GM03348 (cell line): ENCODE measurements at places on chromosomes 13 and 19.

- no peak for DNase-seq
These were observed 717 bp upstream of the C13orf46 start for GRCh38 chr13:113974304-113975281.

DNA sequence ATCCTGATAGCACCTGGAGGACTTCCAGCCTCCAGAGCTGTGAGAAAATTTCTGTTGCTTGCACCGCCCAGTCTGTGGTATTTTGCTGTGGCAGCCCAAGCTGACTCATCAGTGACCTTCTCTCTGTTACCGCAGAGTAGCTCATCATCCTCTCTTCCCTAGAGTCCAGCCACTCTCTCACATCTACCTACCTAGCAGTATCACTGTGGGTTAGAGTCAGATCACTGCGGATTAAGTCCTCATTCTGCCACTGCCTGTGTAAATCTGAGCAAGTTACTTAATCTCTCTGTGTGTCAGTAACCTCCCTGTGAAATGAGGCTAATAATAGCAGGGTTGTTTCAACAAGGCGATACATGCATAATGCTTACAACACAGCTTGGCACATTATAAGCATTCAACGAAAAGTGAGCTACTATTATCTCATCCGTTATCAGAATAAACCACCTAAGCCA, 40.3 kb upstream of the USPL1 start:
- DNase-seq, result peak; percentile 84

- DNase-seq, result no peak
These were observed 621 bp downstream of the NOVA2 start for GRCh38 chr19:45972947-45973540.

- DNase-seq, result no peak
These were observed 4.2 kb downstream of the DMPK start for GRCh38 chr19:45778010-45778661.

DNA sequence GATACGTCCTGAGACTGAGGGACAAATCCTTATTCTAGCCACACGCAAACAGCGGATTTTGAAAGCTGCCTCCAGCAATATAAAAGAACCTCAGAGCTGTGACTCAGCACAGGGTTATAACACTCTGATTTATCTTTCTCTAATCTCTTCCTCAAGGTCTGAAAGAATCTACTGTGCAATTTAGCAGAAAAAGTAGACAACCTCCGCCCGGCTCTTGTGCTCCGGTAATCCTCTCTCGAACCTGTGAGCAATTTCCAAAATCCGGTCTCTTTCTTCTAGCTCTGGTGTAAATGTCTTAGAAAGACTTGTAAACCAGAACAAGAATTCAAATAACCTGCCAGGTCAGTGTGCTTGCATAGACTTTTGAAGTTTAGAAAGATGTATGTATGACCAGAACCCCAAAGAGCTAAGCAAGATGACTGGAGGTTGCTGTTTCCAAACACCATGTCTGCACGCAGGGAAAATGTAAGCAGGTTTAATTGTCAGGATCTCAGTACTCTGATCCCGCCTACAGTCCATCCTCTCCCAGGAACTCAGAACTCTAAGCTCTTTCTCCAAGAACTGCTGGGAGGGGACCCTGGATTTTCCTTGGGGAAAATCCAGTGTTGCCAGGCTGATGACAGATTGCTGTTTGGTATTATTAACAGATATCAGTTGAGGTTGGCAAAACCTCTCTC, 338.1 kb downstream of the RFC3 start:
- DNase-seq, result peak; percentile 14

- DNase-seq, result no peak
These were observed 3.0 kb upstream of the NCCRP1 start for GRCh38 chr19:39193803-39194202.

DNA sequence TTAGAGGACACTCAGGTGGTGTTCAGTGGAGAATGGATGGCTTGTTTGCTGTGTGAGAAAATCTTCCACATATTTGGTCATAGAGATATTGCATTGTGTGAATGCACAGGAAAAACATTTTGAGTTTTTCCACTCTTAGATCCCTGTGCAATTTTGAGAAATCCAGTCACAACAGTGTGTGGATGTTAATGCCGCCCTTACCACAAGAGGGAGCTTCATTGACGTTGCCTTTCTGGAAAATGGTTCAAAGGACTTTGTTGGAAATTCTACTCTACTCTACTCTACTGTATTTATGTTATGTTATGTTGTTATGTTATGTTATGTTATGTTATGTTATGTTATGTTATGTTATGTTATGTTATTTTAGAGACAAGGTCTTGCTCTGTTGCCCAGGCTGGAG, 13.4 kb downstream of the ZNF20 start:
- peak; percentile 50 for DNase-seq

DNA sequence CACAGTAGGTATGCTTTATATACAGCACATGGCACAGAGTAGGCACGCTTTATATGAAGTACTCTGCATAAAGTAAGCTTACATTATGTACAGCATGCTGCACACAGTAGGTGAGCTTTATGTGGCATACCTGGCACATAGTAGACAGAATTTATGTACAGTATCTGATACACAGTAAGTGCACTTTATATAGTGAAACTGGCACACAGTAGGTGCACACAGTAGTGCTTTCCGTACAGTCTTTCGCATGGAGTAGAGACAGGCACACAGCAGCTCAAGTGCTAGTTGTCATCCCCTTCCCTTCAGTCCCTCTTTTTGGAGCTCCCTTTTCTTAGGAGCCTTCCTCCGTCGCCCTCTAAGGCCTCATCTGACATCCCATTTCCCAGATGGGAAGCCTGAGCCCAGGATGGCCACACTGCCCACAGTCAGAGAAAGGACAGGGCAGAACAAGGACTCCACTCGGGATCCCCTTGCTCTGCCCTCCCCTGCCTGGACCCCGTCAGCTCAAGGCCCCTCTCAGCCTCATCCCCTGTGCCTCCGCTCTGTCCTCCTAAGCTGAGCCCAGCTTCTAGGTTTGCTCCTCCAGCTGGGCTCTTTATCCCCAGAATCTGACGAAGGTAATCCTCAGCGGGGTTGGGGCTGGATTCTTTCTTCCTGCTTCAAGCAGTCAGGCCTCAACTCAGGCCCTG, 852 bp upstream of the CYP4F12 start:
- no peak for DNase-seq

DNA sequence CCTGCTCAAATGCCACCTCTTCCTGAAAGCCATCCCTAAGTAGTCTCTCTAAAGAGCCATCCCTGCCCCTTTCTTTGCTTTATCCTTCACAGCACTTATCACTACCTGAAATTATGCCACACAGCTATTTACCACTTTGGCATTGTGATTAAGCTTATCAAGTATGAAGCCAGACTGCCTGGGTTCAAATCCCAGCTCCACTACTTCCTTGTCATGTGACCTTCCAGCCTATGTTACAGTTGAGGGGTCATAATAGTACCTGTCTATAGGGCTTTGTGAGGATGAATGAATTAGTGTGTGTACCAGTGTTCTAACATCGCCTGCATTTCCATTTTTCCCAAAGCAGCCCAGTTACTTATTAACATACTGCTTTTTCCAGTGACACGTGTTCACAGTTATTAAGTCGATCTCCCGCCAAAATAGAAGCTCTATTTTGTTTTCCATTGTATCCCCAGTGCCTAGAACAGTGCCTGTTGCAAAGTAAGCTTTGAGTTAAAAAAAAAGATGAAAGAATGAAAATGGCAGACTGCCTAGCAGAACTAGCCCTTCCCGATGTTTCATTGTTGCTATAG, 32.8 kb downstream of the ZSWIM9 start:
- DNase-seq, result no peak

GRCh38 chr13:39672378-39673132, 17.1 kb downstream of the COG6 start:
- DNase-seq, result no peak

GRCh38 chr19:4172861-4173473, 9.4 kb downstream of the SIRT6 start:
- peak; percentile 84 for DNase-seq

GRCh38 chr13:110713642-110713952, at the start of gene ING1:
Gene ING1 (plus strand): TSS chr13:110713700. CDS start chr13:110714150, 450 bp downstream.
- no peak for DNase-seq

DNA sequence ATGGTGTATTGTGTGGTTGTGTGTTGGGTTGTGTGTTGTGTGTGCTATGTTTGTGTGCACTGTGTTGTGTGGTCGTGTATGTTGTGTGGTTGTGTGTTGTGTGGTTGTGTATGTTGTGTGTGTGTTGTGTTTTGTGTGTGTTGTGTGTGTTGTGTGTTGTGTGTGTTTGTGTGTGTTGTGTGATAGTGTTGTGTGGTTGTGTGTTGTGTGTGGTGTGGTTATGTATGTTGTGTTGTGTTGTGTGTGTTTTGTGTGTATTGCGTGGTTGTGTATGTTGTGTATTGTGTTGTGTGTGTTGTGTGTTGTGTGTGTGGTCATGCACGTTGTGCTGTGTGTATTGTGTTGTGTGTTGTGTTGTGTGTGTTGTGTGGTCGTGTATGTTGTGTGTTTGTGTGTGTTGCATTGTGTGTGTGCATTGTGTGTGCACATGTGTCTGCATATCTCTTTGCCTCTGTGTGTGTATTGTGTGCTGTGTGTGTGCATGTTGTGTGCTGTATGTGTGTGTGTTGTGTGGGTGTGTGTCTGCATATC, 2.9 kb downstream of the C3 start:
- DNase-seq, result no peak

GRCh38 chr19:8451885-8452284, 7.1 kb downstream of the HNRNPM start:
- peak; percentile 58 for DNase-seq

- DNase-seq, result no peak
These were observed 309 bp upstream of the SLITRK1 start for GRCh38 chr13:83882606-83882959.

DNA sequence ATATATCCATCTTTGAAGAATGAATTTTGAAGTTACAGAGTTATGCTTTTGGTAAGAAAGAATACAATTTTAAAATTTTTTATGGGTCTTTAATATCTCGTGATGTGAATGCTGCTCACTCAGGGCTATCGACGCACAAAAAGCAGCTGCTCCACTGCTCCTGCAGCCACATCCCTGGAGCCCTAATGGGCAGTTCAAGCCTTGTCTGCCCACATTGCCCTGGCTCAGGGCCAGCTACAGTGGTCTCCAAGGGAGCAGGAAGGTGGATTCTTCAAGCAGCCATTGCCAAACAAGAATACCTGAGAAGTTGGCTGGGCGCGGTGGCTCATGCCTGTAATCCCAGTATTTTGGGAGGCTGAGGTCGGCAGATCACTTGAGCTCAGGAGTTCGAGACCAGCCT, 85.8 kb downstream of the IPO5 start:
- DNase-seq, result no peak

DNA sequence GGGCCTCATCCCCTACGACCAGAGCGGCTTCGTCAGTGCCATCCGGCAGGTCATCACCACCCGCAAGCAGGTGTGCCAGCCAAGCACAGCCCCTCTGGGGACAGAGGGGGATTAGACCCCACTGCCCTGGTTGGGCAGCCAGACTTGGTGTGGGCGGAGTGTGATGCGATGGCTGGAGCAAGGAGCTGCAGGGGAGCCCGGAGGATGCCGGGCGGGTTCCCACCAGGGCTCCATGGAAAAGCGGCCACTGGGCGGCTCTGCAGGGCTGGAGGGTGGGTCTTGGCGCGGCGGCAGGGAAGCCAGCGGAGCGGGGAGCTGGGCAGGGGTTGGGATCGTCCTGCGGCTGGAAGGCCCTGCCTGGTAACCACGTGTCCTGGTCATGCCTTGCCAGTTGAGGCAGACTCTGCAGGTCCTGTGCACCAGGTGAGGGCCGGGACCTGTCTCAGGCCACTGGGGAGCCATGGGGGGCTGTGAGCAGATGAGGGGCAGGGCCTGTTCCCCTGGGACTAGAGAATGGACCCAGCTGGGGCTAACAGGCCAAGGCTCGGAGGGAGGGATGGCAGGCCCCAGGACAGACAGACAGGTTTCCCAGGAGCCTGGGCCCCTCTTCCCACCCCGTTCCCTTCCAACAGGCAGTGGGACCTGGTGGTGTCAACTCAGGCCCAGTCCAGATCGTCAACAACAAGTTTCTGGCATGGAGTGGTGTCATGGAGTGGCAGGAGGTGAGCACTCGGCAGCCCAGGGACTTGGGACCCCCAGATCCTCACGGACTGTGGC, 6.3 kb downstream of the PTOV1 start:
- DNase-seq, result no peak

GRCh38 chr13:31199849-31200636, at the start of gene B3GLCT:
Gene B3GLCT (plus strand): TSS chr13:31199975. CDS start chr13:31200085, 110 bp downstream.
- peak; percentile 97 for DNase-seq

DNA sequence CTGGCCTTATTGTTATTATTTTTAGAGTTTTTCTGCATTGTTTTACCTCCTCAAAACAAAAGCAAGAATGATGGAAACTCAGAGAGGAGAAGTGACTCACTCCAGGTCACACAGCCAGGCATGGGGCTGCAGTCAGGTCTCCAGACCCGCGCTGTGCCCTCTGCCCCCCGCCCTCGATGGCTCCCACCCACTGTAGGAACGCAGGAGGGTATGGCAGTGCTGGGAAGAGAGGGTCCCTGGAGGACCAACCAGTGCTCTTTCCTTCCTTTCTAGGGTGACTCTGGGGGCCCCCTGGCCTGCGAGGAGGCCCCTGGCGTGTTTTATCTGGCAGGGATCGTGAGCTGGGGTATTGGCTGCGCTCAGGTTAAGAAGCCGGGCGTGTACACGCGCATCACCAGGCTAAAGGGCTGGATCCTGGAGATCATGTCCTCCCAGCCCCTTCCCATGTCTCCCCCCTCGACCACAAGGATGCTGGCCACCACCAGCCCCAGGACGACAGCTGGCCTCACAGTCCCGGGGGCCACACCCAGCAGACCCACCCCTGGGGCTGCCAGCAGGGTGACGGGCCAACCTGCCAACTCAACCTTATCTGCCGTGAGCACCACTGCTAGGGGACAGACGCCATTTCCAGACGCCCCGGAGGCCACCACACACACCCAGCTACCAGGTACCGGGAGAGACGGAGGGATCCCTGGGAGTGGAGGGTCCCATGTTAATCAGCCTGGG, 5.6 kb downstream of the TIMM13 start:
- no peak for DNase-seq

DNA sequence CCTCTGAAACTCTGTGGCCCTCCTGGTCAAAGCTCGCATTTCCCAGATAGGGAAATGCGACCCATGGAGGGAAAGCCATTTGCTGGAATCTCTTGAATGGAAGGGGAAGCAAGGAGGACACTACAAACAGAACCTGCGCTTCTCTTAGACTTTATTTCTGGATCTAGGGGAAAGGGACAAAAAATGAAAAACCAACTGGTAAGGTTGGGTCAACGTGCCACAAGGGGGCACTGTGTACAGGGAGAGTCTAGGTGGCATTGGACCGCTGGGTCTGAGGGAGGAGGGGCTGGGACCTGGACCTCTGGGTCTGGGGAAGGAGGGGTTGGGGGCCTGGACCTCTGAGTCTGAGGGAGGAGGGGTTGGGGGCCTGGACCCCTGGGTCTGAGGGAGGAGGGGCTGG, 5.0 kb downstream of the KLK4 start:
- DNase-seq, result no peak

GRCh38 chr19:55091126-55091910, 15.6 kb downstream of the EPS8L1 start:
- no peak for DNase-seq

DNA sequence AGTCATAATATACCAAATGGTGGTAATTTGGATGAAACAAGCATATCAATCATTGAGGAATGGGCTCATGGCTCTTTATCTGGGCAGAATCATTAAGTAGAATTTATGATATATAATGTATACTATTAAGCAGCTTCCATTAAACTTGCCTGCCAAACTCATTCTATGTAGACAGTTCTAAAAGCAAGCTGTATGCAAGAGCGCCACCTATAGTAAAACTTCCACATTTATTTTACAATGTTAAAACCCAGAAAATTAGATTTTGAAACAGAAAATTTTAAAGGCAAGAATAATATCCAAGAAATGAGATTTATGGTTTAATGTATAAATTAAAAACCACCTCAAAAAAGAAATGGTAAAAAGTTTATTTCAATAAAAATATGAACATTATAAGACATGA, 161.5 kb downstream of the MZT1 start:
- DNase-seq, result no peak

- no peak for DNase-seq
These were observed 1.7 kb upstream of the PSMC4 start for GRCh38 chr19:39969266-39969665.
